NCI-H1092 (cell line): ENCODE measurements at places on chromosomes 4 and X.
A peak's percentile ranks its signal among the peaks of the same experiment; 100 is the strongest.

- DNase-seq = no peak
These were observed 771.3 kb downstream of the FAT4 start for GRCh38 chr4:126086041-126086440.

- DNase-seq = no peak
These were observed 53.6 kb upstream of the SHOX start for GRCh38 chrX:576904-577560.

DNA sequence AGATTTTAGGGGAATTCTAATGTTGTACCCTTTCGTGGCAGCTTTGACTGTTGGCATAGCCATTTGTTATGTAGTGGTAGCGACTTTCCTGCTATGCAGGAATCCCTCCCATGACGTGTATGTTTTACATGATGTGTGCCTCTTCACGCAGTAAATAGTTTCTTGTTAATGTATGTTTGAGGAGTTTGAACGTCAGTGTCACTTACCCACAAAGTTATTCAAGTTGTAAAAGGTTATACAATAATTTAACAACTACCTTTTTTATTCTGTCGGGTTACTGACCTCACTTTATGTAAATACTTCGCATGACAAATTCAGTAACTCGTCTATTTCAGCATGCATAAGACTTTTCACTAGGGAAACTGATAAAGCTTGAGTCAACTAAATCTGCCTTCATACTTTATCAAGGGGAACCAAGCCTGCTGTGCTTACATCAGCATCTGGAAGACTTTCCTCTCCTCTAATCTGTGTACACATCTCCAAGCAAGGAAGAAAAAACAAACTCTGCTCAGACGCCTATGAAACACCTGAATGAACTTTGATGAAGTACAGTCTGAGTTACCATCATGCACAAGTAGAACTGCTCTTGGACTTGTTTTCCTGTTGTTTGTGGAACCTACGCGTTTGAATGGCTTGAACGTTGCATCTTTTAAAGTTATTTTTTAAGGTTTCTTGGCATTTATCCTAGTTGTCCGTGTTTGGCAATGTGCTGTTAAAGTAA is 61.2 kb downstream of the SLC9A6 start:
- DNase-seq = no peak

DNA sequence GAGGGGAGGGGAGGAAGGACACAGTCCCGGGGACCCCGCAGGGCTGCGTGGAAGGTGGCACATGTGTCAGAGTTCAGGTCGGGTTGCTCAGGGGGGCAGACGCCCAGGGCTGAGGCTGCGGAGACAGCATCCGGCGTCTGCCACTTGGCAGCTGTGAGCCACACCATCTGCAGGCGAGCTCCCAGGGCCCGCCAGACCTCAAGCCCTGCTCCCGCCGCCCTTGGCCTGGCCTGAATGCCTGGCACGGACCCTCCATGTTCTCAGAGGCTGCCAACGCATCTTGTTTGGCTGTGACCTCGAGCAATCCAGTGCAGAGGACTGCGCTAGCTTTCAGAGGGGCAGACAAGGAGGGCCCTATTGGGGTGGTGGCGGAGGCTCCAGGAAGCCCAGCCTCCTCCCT is 5.1 kb downstream of the BGN start:
- DNase-seq = peak; percentile 9

DNA sequence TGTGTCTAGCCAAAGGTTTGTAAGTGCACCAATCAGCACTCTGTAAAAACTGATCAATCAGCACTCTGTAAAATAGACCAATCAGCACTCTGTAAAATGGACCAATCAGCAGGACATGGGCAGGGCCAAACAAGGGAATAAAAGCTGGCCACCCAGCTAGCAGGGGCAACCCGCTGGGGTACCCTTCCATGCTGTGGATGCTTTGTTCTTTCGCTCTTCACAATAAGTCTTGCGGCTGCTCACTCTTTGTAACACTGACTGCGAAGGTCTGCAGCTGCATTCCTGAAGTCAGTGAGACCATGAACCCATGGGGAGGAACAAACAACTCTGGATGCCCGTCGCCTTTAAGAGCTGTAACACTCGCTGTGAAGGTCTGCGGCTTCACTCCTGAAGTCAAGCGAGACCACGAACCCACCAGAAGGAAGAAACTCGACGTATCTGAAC is 14.3 kb downstream of the HNRNPDL start:
- no peak for DNase-seq

- DNase-seq = no peak
These were observed 59.5 kb upstream of the KDR start for GRCh38 chr4:55184600-55185523.
